MM.1S (cell line): ENCODE measurements at places on chromosomes 12 and 14.

- DNase-seq, result peak; percentile 57
Measured at GRCh38 chr12:68317047-68317667, 15.0 kb downstream of the MDM1 start.

DNA sequence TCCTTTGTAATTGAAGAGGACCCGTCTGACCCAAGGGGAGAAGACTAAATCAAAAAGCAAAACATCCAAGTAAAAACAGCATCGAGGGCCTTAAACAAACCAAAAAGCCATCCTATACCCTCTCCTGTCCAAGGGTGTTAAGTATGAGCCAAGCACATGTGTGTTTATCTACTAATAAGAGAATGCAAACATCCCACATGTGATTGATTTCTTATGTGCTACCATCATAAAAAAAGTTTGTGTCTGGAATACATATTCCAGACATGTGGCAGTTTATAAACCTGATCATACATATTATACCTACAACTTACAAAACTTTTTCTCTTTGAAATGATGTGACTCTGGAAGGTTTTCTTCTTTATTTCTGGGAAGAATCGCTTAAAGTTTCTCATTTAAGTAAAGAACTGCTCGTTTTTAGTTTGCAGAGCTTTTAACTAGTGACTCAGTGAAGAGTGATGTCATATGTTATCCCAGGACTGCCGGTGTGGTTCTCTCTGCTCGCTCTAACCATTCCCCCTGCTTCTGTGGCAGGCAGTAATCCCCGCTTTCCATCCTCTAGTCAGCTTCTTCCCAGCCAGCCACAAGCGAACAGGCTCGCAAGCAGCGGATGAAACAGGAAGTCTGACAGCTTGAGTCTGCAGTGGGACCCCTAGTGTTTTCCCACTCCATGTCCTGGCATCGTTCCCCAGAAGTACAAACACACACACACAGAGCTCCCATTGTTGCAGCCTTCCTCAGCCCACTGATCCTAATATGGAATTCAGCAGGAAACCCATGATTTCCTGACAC is 431 bp upstream of the RHOJ start:
- no peak for DNase-seq

GRCh38 chr12:23352670-23353069 is 596.8 kb downstream of the SOX5 start:
- DNase-seq, result no peak

DNA sequence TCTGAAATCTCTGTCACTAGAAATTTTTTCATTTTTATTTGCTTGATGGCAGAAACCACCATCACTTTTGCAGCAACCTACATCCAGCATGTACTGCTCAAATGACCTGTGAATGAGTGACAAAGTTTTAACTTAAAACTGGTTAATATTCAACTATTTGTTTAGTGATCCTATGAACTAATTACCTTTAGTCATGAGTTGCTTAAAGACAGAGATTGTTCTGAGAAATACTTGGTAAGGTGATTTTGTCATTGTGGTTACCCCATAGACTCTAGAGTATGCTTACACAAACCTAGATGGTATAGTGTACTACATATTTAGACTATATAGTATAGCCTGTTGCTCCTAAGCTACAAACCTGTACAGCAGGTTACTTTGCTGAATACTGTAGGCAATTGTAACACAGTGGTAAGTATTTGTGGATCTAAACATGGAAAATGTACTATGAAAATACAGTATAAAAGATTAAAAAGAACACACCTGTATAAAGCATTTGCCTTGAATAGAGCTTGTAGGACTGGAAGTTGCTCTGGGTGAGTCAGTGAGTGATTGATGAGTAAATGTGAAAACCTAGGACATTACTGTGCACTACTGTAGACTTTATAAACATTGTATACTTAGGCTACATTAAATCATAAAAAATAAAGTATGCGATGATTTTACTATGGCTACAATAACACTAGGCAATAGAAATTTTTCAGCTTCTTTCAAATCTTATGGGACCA is 256.6 kb upstream of the PPFIA2 start:
- no peak for DNase-seq

GRCh38 chr12:52241205-52241842 is 8.3 kb downstream of the KRT7 start:
- DNase-seq, result no peak

DNA sequence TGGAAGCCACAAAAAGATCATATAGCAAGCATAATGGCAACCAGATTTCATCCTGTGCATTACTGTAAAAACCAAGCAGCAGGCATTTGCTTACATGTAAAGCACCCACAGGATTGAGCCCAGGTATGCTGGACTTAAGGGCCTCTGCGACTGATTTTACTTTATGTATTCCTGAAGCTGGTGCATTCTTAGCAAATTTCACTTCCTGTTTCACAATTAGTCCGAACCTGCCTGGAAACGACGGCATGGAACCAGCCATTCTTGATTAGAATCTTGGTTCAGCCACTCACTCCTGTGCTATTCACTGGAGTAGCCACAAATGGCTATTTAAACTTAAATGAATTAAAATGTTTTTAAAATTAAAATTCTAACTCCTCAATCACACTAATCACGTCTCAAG is 239.2 kb downstream of the NUAK1 start:
- peak; percentile 34 for DNase-seq

- no peak for DNase-seq
Measured at GRCh38 chr14:51993285-51993920, 4.1 kb downstream of the RTRAF start.

GRCh38 chr14:103191844-103192243 is 68.6 kb downstream of the TNFAIP2 start:
- no peak for DNase-seq
